ENCODE measurements at places on chromosomes 5 and 9. TPM values are rescaled to one million over a fixed set of nuclear protein-coding genes. Genes with fewer than 3 reads are reported as not detected.

DNA sequence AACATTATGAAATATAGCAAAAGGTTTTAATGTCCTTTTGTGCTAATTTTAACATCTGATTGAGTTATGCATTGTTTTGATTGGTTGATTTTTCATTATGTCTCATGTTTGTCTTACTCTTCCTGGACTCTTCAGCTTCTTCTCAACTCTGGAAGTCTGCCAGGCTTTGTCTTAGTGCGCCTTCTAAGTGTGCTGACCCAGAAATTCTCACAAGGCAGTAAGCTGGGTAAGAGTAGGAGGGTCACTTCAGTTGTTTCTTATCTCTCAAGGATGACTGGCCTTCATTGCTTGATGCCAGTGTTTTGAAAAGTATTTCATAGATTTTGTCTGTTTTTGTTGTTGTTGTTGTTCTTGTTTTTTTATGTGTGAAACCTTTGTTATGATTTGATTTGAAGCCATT lies 59.2 kb downstream of the RIC1 start:
- no peak for DNase-seq

GRCh38 chr5:58012801-58013315 lies 447.0 kb downstream of the PLK2 start:
- DNase-seq: no peak

GRCh38 chr5:120655828-120656435 lies 191.8 kb downstream of the PRR16 start:
- no peak for DNase-seq

DNA sequence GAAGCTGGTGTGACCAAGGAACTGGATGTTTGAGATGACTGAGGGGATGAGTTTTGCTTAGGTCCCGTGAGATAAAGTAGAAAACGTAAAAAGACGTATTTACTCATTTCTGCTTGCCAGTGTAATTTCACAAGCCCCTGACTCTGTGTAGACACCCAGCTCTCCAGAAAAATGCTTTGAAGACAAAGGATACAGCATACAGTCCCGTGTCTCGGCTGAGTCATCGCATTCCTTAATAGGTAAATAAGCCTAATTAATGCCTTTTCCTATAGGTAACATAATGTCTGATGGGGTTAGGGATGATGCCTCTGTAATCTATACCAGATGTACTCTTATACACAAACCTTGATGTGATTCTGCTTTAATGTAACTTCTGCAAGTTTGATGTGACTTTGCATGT lies 20.2 kb downstream of the S100Z start:
- DNase-seq: no peak

DNA sequence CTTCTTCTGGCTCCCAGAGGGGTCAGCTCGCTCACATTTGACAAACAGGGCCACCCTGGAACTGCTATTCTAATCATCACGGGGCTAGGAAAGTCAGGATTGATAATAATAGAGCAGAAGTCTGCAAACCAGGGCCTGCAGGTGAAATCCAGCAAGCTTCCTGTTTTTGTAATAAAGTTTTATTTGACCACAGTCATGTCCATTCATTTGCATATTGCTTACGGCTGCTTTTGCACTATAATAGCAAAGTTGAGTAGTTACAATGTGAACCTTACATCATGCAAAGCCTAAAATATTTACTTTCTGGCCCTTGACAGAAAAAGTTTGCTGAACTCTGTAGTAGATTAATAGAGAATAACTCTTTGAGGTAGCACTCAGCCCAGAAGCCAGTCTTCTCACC lies 63.2 kb upstream of the CTXN3 start:
- no peak for DNase-seq

- DNase-seq: no peak
Observed at GRCh38 chr5:1012900-1013237, 4.3 kb downstream of the NKD2 start.

The ECSCR gene
- 29.8 TPM for polyA plus RNA-seq

DNA sequence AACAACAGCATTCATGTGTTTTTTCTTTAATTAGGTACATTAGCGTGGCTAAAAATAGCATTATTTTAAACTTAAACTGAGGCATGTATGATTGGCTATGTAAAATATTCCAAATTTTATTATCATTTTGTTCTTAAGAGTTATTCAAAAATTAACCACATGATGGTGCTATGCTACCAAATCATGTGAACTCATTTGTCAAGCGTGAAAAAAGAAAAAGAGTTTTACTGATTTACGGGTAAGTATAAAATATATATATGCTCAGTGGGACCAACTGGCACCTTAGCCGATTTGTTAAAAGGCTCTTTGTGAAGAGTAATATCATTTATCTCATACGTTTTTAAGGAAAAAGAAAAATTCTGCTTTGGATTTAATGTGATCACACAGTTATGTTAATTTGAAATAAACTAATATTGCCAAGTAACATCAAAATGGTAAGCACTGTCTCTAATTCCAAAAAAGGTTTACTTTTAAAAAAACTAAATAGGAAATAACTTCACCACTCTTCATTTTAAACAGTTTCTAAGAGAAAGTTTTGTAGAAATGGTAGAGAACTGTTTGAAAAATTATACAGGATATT lies 1042.3 kb downstream of the CDH12 start:
- no peak for DNase-seq

The AJM1 gene
- polyA plus RNA-seq: 2.4 TPM

DNA sequence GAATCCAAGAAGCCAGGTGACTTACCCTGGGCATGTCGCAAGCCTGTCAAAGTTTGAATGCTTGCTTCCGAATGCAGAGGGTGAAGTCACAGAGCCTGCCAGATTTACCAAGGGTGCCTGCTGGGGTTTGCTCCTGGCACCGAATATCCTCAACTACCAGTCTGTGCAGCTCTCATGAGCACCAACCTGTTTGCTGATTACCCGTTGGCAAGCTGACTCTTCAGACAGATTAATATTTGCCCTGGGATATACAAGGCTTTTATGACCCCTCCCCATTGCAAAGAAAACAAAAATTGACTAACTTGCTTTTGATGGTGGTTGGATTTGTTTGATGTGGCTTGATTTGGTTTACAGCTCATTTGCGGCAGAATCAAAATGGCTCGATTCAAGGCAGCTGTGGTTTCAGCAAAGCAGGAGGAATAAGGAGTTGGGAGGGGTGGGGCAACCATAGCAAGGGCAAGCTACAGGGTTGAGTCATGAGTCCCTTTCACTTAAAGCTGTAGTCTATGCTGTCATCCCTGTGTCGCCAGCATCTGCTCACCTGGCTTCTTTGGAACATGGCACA lies 82.3 kb upstream of the AGXT2 start:
- DNase-seq: no peak

The WDR31 gene
- 1.7 TPM for polyA plus RNA-seq

The OLFML2A gene
- polyA plus RNA-seq: 140 TPM

The NR2F1 gene
- polyA plus RNA-seq: 5.3 TPM

- DNase-seq: no peak
Observed at GRCh38 chr9:82281066-82281465, 292.5 kb downstream of the SPATA31D1 start.

DNA sequence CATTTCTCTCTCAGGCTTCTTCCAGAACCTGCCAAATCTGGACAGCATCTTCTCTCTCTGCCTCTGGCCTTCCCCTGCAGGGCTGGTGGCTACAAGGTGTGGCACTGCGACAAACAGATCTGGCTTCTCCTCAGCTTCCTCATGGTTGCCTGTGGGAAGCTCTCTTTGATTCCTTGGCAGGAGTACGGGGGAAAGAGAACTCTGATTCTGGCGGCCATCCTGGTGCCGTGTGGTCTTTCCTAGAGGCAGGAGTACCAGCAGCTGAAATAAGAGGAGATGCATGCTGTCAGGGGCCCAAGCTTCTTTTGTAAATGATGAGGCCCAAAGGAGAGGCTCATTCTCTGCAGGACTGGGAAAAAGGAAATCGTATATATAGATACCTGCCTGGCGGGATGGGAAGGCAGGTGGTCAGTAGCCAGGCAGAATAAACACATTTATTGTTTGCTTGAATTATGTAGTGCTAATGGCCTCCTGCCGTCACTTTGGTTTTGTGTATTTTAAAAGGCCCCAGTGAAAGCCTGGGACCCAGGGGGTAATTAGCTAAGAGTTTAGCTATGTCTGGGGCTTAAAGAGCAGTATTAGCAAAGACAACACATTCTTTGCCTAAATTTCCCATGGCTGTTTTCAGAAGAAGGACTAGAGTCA lies at the start of gene CER1:
Gene CER1, minus strand, starts transcription at position 343 of the 645 bp plus-strand sequence. Its CDS starts 61 bp downstream, at position 282.
- no peak for DNase-seq

GRCh38 chr5:120320626-120321025 lies 143.5 kb upstream of the PRR16 start:
- DNase-seq: no peak

- no peak for DNase-seq
Observed at GRCh38 chr5:124702525-124702924, 43.9 kb downstream of the ZNF608 start.
